OCI-M1 (cell line): ENCODE measurements at places on chromosomes 16 and 17.

DNA sequence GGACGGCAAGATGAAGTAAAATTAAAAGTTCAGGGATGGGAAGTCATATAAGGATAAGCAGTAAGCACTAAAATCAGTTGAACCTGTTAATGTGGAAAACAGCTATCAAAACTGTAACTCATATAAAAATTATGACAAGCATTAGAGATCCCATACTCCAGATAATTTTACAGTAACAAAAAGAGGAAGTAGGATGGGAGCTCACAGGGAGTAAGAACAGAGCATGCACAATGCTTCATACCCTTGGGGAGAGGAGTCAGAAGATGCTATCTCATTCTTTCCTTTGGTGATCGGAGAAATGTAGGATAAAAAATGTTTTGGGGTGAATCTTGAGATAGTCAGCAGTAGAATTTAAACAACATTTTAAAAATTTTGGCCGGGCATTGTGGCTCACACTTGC is 164.7 kb upstream of the CACNG5 start:
- DNase-seq: peak; percentile 9

DNA sequence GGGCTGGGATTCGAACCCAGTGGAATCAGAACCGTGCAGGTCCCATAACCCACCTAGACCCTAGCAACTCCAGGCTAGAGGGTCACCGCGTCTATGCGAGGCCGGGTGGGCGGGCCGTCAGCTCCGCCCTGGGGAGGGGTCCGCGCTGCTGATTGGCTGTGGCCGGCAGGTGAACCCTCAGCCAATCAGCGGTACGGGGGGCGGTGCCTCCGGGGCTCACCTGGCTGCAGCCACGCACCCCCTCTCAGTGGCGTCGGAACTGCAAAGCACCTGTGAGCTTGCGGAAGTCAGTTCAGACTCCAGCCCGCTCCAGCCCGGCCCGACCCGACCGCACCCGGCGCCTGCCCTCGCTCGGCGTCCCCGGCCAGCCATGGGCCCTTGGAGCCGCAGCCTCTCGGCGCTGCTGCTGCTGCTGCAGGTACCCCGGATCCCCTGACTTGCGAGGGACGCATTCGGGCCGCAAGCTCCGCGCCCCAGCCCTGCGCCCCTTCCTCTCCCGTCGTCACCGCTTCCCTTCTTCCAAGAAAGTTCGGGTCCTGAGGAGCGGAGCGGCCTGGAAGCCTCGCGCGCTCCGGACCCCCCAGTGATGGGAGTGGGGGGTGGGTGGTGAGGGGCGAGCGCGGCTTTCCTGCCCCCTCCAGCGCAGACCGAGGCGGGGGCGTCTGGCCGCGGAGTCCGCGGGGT is at the start of gene CDH1:
CDH1 (plus strand) TSS at position 247 of the 684 bp plus-strand sequence; CDS start at position 371, 124 bp downstream.
- DNase-seq: no peak

GRCh38 chr17:77205396-77206125 is 64.8 kb downstream of the SEC14L1 start:
- DNase-seq: no peak

DNA sequence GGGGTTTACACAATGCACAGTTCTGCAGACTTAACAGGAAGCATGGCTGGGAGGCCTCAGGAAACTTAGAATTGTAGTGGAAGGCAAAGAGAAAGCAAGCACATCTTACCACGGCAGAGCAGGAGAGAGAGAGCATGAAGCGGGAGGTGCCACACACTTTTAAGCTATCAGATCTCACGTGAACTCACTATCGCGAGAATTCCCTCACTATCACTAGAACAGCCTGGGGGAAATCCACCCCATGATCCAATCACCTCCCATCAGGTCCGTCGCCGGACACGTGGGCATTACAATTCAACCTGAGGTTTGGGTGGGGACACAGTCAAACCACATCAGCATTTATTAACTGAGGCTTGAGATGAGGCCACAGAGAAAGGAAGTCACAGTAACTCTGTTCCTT is 326.7 kb downstream of the C16orf95 start:
- DNase-seq: no peak

DNA sequence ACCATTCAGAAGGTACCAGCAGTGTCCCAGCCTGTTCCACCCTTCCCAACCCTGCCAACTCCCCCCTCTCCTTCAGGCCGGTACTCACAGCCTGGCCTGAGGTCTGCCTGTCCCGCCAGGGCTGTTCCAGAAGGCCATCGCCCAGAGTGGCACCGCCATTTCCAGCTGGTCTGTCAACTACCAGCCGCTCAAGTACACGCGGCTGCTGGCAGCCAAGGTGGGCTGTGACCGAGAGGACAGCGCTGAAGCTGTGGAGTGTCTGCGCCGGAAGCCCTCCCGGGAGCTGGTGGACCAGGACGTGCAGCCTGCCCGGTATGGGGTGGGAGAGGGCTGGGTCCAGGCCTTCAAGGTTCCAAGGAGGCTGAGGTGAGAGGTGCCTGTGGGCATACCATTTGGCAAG is 5.3 kb upstream of the SPEM1 start:
- DNase-seq: no peak
